Forelimb muscle (tissue), 1 donor: ENCODE measurements at places on chromosomes 5 and 9. TPM values are rescaled to one million over a fixed set of nuclear protein-coding genes. Genes with fewer than 3 reads are reported as not detected.

DNA sequence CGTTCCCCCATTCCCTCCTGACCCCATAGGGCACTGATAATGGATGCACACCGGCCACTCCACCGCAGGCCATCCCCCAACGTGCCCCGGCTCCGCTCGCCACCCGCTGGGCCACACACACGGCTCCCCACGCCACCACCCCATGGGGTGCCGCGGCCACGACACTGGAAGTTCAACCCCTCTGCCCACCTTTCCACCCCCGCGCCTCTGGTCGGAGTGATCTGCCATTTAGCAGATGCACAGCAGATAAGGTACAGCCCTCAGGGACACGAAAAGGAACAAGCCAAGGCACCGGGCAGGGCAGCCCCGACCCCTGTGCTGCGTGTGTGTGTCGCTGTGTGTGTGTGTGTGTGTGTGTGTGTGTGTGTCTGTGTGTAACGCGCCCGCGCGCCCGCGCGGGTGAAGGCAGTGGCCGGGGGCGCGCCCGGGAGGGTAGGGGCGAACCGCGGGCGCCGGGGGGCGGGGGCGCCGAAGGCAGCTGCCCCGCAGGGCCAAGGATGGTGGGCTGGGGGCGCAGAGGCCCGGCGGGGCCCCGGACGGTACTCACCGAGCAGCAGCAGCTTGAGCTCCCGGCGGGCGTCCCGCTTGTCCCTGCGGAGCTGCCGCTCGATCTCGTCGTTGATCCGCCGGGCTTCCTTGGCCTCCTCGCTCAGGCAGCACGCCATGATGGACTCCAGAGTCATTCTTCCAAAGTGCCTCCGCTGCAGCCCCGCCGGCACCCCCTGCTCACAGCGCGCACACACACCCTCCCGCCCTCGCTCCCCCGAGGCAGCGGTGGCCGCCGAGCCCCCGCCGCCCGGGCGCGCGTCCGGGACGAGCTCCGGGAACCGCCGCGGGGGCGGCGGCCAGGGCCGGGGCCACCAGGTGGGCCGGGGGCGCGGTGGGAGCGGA, 813 bp downstream of the GNAQ start:
- no peak for DNase-seq

DNA sequence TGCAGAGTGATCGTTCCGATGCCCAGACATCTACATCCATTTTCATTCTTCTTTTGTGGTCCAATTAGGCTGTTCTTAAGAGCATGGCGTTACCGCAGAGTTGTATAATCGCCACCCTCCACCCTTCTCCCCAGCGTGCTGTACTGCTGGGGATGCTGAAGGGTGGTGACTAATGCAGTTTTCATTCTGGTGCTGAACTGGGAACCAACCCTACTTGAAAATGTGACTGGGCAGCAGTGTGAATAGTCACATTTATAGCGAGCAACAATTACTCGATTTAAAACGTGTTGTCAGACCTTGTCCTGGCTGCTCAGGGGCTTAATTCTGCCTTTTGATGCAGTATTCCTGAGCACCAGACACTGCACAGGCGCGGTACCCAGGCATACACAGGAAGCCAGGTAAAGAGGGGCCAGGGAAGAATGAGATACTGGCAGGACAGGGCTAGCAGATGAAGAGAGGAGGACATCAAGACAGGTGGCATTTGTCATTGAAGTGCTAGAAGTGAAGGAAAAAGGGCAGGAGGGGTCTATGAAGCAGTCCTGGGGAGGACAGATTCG, 719 bp upstream of the ISCA1 start:
- no peak for DNase-seq

- no peak for DNase-seq
Measured at GRCh38 chr5:31884896-31885295, 246.0 kb downstream of the PDZD2 start.

DNA sequence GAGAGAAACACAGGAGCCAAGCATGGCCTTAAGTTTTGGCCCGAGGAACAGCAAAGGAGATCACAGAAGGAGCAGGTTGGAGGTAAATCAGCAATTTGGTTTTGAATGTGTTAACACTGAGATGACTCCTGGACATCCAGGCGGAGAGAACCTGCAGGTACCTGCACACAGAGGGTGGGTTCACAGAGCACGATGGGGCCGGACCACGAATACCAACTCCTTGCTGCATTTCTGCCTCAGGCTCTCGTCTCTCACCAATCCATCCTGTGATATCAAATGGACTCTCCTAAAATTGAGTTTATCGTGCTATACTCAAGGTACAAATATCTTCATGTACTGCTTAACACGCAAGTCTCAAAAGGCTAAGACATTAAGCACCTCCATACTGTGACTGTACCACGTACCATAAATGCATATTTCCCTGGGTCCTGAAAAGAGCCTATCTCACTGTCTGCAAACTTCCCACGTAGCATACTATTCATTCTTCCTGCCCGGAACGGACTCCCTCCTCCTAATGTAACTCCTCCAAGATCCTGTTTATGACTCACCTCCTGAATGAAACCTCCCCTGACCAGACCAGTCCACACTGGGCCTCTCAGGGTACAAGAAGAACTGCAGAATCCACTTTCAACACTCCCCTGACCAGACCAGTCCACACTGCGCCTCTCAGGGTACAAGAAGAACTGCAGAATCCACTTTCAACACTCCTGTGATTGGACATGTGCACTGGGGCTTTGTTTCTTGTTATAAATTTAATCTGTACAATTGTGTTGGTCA, 380.8 kb upstream of the RFX3 start:
- DNase-seq = no peak

DNA sequence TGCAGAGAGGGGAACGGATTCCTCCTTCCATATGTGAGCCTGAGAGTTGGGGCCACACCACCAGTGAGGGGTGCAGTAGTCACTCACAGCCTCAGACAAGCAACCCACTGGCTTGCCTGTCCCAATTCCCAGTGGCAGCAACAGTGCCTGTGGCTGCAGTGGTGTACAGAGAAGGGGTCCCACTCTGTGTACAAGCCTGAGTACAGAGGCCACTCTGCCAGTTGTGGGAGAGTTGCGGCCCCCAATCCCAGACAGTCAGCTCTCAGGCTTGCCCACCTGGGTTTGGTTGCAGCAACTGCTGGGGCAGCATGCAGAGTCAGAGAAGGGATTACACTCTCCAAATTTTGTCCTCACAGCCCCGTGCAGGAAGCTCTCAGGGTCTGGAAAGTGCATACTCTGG, 133.2 kb upstream of the RFX3 start:
- DNase-seq = no peak

DNA sequence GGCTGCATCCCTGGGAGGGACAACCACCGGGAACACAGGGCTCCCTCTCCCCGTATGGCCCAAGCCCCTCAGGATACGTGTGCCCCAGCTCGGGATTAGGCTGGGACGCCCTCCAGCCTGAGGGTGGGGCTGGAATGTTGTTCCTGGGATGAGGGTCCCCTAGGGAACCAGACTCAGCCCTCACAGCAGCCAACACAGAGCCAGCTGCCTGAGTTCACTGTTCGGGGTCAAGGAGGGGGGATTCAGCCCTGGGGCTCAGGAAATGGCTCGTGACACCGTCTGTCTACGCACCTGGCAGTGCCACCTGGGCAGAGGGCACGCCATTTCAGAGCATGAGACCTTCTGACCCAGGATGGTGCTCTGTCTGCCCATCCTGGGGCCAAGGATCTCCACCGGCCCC, 8.9 kb downstream of the RNF44 start:
- no peak for DNase-seq

GRCh38 chr5:96124589-96124988, 162.9 kb upstream of the ELL2 start:
- DNase-seq = no peak

DNA sequence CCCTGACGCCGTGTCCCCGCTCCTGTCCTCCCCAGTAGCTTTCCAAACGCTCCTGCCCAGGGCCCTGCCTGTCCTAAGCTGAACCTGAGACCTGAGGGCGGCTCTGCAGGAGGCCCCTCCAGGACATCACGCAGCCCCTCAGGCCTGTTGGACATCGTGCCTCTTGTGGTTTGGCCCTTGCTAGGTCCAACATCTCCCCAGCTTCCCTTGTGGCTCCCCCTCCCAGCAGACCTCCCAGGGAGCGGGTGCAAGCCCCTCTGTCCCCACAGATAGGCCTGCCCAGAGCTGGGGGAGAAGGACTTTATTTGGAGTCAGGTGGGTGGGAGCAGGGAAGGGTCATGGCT, 4.1 kb downstream of the OBP2B start:
- DNase-seq = no peak

GRCh38 chr5:170449232-170449631, 54.6 kb upstream of the KCNIP1 start:
- no peak for DNase-seq

DNA sequence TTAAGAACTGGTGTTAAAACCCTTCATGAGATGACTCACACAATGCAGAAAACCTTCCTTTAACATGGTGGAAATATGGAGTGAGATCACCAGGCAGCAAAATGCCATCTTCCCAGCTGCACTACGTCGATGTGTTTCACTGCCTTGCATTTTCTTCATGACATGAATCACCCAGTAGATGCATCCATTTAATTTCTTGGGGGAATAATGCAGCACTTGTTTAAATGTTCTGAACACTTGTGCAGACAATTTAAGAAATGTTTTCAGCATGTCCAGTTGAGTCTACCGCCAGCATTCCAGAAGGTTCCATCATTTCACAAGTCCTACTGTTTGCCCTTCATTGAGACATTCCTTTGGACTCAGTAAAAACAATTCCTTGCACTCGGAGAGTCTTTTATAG, 81.6 kb downstream of the ADAMTS16 start:
- no peak for DNase-seq

DNA sequence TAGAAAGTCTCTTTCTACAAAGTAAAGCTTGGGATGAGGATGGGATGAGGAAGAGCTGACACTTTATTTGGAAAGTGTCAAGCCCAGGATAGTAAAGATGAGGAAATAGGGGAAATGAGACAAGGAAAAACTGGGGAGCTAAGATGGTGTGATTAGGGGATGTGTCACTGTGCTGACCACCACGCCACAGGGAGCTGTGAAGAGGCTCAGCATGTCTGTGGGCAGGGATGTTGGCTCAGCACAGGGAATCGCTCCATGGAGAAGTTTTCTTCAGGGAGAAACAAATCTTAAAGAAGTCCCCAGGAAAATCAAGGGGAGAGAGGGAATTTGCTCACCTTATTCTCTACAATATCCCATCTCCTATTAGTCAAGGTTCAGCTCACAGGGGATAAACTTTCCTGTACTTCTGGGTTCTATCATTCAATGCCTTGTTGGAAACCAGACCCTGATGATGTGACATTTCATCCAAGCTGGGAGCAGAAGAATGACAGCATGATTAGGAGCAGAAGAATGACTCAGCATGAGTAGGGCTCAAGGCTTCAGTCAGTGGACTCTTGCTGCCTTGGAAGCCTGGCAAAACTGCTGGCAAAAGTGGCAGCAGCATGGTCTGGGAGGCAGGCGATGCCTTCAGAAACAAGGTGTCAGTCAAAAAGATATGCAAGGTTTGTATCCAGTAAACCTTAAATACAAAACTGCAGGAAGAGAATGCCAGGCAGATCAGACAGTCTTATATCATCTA, 4.9 kb downstream of the HSPB3 start:
- no peak for DNase-seq

DNA sequence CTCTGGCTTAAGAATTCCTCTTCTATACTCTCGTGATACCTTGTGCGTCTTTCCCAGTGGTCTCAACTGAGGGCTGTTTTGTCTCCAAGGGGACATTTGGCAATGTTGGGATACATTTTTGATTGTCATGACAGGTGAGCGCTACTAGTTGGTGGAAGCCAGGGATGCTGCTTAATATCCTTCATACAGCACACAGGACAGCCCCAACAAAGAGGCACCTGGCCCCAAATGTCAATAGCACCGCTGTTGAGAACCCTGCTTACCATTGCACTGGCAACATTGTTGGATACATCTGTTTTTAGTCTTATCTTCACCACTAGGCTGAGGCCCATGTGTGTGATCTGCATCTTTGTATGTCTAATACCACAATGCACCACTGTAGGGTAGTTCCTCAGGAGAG, 114.1 kb downstream of the C9orf152 start:
- no peak for DNase-seq

DNA sequence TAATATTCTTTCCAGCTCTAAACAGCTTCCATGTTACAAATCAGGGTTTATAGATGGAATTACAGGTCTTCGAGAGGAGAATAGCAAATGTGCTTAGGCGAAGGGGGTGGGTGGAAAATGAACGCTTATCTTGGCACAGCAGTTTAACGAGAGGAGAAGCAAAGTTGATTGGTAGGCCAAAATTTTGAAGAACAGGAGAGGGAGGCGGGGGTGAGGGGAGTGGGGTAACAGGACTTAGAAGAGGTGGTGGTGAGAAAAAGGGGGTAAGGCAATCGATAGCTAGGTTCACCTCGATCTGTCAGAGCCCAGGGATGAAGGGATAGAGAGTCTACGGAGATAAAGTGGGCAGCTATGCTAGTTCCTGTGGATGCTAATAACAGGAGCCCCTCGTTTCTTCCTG, 764 bp downstream of the ANKRA2 start:
- no peak for DNase-seq

DNA sequence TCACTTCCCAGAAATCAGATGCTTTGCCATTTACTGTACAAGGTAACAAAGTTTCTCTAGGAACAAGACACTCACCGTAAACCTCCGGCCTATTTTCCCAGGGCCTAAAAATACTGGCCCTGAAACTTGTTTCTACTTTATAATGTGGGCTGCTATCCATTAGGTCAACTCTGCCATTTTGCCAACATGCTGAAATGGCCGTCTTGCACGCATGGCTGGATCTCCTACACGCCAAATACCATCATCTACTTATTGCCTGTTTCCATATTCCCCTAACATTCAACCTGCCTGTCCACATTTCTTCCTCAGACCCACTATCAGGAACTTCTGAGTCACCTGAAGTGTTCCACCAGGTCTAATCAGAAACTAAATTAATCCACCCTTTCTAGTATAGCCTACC, 4.7 kb downstream of the TBCA start:
- DNase-seq = no peak

DNA sequence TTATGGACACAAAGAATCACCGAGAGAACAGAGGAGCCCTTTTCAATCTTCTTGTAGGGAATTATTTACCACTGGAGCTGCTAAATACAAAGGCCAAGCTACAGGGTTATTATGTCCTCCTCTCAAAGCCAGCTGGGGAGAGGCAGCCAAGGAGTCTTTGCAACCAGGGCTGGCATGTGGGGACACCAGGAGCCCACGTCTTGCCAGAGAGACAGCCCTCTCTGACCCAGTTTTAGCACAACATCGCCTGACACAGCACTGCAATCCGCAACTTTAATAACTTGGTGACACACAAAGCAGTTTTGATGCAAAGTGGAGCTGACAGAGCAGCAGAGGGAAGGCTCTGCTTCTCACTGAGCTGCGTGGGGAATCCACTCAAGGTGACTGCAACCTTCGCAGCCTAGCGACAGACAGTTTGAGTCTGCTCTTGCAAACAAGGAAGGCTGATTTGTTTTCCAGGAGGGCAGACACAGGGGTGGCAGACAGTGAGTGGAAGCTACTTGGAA, 33.6 kb downstream of the TLR4 start:
- DNase-seq = no peak

DNA sequence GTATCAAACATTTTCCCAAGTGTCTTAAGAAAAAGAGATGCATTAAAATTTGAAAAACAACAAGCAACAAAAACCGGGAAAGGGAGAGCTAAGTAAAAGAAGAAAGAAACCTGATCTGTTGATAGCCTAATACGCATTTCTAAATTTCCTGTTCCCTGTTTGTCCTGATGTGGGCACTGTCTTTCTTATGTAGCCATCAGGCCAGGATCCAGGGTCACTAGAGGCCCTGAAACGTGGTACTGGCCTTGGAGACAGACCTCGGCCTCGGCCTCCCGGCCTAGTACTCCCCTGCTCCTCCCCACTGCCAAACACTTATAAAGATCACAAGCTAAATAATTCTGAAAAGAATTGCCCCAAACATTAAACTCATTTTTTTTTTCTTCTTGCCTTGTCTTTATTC, 547.2 kb downstream of the IRX1 start:
- DNase-seq = no peak

PPP2R2B gene
- polyA plus RNA-seq = 0.76 TPM

LCN12 gene
- polyA plus RNA-seq = 0.71 TPM

ADAMTS12 gene
- 16.8 TPM for polyA plus RNA-seq

TEX10 gene
- polyA plus RNA-seq = 21.6 TPM

ZNF618 gene
- polyA plus RNA-seq = 13.2 TPM
